ENCODE measurements at places on chromosomes 7 and 10. TPM values are rescaled to one million over a fixed set of nuclear protein-coding genes. Genes with fewer than 3 reads are reported as not detected.

The NMT2 gene
- 9.7 TPM for total RNA-seq

The HTR5A gene
- total RNA-seq = not detected

The SPOCK2 gene
- total RNA-seq = 19.3 TPM

The PAX4 gene
- total RNA-seq = not detected

The ATP5F1C gene
- 891 TPM for total RNA-seq

The ZNF736 gene
- total RNA-seq = 1.7 TPM

The CLCN1 gene
- not detected for total RNA-seq

The EMX2 gene
- total RNA-seq = 0.67 TPM

The TNS3 gene
- total RNA-seq = 39.7 TPM

The FAM25G gene
- not detected for total RNA-seq

The CYREN gene
- total RNA-seq = 25.5 TPM

The TBXAS1 gene
- total RNA-seq = 4.6 TPM

The SFTPA2 gene
- total RNA-seq = not detected

The ZNF511 gene
- total RNA-seq = 28.1 TPM

The IDE gene
- total RNA-seq = 20.3 TPM
